ENCODE measurements at places on chromosomes 2 and 18.

- no peak for DNase-seq
Measured at GRCh38 chr2:137964066-137964858, at the start of gene HNMT. Gene HNMT, plus strand, starts transcription at chr2:137964473. Its CDS starts 19 bp downstream, at chr2:137964492.

DNA sequence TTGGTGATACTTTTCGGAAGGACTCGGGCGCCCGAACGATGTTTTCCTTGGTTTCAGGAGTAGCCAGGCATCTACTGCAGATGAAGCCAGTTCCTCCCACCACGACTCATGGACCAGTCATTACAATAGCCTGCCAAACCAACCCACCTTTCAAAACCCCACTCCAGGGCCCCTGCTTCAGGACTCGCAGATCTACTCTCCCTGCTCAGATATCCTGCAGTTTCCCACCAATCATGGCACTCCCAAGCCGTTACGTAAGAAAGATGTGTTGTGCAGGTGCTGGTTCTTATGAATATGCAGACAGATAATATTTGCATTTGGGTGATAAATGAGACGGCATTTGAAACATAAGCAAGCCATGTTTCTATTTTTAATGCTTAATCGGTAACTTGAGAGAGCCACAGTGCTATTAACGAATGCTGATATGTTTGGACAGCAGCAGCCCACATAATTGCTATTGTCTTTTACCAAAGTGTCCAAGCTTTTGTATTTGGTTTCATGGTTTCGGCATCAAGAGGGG is 3.5 kb upstream of the CYS1 start:
- DNase-seq: no peak

DNA sequence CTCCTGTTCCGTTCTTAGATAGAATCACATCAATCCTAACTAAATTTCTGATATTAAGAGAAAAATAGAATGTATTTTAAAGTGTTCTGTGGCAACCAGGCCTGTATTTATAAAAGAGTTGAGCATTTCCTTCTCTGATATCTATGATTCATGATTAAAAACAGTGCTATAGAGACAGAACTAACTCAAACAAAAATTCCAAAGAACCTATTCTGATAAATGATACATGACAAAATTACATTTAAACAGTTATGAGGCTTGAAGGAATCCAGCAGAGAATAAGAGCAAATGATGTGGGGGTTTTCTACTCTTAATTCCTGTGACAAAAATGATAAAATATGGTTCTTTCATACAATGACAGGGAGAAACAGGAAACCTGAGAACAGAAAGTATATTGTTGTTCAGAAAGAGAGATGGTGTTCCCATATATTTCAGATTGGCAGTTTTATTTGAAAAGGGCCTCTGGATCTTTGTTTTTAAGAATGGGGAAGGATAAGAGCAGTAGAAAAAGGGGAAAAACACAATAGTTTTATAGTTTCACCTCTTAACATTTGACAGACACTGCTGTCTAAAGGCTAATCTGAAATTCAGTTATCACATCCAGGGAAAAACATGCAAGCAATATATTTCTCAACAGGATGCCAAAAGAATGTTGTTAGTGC is 944.3 kb downstream of the LRP1B start:
- no peak for DNase-seq

GRCh38 chr2:204340511-204340910 is 204.8 kb upstream of the PARD3B start:
- DNase-seq: no peak

DNA sequence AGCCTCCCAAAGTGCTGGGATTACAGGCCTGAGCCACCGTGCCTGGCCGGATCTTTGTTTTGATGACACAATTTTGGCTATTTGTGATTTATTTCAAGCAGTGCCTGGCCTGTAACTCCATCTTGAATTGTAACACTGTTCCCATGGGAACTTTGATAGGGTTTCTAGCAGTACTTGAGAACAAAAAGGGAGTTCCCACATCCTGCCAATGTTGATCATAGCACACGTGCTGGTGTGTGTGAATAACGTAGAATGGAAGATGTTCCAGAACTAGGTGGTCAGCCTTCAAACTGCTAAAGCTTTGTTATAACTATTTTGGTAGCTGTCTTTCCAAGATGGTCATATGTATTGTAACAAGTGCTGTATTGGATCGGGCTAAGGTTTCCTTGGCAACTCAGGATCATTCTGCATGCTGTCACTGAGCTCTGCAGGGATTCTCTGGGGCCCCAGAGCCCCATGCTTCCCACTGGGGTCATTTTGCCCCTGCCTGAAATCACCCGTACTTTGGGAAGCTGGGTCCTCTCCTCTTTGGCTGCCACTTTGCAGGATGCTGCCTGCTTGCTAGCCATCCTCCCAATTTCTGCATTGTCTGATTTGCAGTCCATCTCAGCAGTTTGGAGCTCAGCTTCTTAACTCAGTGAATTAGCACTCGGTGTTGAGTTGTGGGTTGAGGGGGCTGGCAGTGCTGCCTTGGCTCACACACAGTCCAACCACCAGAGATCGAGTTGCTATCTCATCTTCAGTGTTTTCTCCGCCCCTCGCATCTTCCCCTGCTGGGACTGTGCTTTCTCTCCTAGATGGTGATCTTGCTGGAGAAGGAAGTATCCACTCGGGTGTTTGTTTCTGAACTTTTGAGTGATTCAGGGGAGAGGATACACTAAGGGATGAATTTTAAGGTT is 26.8 kb downstream of the SH3RF3 start:
- no peak for DNase-seq

- no peak for DNase-seq
Measured at GRCh38 chr2:107412209-107412904, 414.3 kb upstream of the RGPD4 start.

DNA sequence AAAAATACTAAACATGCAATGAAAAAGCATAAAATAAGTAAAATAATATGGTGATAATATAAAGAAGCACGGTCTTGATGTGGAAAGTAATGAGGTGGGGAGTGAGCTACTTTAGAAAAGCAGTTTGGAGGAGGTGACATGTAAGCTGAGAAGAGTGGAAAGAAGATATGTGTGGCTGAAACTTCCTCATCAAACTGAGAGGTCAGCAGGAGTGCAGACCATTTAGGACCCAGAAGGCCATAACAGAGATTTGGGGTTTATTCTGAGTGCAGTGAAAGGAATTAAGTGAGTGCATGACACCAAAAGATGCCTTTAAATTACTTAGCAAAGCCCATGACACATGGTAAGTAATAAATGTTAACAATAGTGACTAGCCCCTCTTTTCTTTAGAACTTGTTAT is 24.4 kb upstream of the TMEM182 start:
- DNase-seq: no peak

DNA sequence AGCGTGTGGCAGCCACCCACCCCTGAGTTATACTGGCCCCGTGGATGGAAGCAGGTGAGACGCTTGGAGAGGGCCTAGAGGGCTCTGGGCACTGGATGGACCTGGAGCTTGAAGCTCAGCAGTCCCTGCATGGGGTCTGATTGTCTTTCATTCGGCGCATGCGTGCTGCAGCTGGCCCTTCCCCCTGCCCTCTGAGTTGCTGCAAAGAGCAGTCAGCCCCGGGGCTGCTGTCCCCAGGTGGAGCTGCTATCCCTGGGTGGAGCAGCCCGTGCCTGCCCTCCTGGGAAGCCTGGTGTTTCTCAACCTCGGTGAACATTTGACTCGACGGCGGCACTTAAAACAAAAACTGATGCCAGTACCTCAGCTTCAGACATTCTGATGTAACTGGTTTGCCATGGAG is 29.6 kb downstream of the IGFBP5 start:
- DNase-seq: no peak

- no peak for DNase-seq
Measured at GRCh38 chr2:36362291-36362690, 6.7 kb downstream of the CRIM1 start.

- no peak for DNase-seq
Measured at GRCh38 chr2:133976659-133977058, 277.2 kb upstream of the MGAT5 start.

DNA sequence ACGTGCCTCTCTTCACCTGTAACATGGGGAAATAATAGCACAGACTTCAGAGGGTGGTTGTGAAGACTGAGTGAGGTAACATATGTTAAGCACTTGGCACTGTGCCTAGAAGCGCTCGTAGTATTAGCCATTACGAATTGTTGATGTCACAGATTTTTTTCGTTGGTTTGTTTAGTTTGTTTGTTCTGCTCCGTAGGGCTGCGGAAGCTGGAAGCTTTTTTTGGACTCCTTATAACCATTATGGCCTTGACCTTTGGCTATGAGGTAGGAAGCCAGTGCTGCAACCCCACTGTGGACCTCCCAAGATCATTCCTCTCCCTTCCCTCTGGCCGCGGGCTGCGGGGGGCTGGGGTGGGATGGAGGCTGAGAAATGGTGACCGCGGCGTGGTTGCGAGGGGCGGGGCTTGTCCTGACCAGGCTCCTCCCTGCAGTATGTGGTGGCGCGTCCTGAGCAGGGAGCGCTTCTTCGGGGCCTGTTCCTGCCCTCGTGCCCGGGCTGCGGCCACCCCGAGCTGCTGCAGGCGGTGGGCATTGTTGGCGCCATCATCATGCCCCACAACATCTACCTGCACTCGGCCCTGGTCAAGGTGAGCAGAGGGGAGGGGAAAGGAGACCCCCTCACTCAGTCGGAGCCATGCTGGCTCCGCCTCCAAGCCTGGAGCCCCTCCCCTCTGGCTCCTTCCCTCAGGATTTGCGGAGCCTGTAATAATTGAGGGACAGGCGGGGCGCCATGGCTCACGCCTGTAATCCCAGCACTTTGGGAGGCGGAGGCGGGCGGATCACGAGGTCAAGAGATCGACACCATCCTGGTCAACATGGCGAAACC is 5.5 kb downstream of the SLC11A1 start:
- DNase-seq: no peak

DNA sequence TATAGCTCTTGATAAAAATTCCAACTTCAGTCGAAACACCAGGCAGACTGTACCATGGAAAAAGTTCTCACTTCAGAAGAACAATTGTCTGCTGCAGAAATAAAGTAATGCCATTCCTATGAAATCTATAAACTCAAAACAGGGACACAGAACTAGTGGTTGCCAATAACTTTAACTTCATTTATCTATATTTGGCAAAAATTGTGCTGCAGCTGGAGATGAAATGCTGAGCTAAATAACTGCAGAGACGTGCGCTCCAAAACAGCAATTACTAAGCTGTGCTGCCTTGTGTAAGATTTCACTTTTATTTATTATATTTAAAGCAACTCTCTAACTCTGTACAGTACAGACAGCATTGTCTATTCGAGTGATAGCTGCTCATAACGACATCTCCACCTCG is 540.1 kb upstream of the ID2 start:
- DNase-seq: no peak

DNA sequence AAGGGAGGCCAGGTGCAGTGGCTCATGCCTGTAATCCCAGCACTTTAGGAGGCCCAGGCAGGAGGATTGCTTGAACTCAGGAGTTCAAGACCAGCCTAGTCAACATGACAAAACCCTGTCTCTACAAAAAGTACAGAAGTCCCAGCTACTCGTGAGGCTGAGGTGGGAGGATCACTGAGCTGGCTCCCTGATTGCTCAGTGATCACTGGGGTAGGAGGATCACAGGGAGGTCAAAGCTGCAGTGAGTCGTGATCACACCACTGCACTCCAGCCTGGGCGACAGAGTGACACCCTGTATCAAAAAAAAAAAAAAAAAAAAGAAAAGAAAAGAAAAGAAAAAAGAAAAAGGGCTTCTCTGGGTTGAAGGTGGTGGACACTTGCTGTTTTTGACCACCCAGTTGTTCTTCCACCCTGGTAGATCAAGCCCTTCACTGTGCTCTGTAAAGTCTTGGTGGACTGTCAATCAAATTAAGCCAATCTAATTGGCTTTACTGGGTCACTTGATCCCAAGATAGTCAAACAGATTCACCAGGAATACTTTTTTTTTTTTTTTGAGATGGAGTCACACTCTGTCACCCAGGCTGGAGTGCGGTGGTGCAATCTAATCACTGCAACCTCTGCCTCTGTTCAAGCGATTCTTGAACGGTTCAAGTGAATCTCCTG is 191.6 kb downstream of the AGPS start:
- DNase-seq: no peak

GRCh38 chr2:46632349-46632748 is 153.0 kb downstream of the TMEM247 start:
- peak; percentile 15 for DNase-seq

DNA sequence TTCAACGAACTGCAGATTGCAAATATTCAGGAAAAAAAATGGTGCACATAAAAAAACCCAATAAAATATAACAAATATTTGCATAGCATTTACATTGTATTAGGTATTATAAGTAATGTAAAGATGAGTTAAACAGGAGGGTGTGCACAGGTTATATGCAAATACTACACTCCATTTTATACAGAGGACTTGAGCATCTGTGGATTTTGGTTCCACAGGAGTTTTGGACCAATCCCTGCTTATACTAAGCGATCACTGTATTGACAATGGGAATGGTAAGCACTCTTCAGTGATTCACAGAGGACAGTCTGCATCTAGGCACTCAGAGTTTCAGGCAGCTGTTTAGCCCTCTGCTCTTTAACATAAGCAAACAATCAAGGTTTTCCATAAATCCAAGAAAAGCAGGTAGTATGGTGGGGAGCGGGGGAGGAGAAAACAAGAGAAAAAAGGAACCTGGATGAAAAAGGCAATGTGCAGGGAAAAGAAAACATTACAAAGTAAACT is 206.0 kb upstream of the PARD3B start:
- DNase-seq: no peak

GRCh38 chr2:70554338-70554892 is 789 bp upstream of the TGFA start:
- DNase-seq: no peak

GRCh38 chr18:23994361-23994902 is 20.1 kb upstream of the TTC39C start:
- DNase-seq: peak; percentile 59

DNA sequence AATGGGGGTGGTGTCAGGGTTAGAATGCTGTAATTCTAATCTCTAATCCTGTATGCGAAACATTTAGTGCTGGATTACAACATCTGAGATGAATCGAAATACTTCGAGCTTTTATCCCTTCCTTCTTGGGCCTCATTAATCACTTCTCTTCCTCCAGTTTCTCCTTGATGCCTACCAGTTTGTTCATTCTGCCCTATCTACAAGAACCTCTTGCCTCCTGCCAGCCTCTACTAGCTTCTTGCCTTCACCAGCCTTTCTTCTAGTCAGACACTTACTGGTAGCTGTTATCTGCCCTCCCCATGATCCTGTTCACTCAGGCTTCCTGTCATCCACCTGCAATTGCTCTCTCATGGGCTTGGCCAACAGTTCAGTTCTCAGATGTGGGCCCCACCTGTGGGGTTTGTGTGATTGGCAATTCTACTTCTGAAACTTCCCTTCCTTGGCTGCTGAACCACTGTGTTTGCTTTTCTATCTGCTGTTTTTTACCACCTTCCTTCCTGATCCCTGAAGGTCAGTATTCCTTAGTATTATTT is 15.4 kb upstream of the FARP2 start:
- no peak for DNase-seq

- no peak for DNase-seq
Measured at GRCh38 chr2:106142683-106143082, 51.4 kb downstream of the UXS1 start.
